ENCODE measurements at places on chromosomes 13 and 19.

DNA sequence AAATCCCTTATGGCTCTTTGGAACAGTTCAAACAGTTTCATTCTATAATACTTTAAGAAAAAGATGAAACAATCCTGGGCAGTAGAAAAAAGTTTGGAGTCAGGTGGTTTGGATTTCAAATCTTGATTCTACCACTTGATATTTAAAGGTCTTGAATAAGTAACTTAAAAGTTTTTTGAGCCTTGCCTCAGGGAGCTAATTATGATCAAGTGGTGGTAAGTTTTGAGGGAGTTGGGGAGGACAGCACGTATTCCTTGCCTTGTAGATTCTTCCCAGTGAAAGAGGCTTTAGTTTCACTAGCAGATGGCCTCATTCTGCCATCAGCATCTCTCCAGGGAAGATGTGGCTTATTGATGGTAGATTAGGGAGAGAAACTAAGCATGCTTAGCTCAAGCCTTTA lies 168.4 kb upstream of the CSNK1A1L start:
- no peak for DNase-seq

GRCh38 chr19:47523473-47523872 lies 8.6 kb upstream of the NAPA start:
- DNase-seq: no peak

DNA sequence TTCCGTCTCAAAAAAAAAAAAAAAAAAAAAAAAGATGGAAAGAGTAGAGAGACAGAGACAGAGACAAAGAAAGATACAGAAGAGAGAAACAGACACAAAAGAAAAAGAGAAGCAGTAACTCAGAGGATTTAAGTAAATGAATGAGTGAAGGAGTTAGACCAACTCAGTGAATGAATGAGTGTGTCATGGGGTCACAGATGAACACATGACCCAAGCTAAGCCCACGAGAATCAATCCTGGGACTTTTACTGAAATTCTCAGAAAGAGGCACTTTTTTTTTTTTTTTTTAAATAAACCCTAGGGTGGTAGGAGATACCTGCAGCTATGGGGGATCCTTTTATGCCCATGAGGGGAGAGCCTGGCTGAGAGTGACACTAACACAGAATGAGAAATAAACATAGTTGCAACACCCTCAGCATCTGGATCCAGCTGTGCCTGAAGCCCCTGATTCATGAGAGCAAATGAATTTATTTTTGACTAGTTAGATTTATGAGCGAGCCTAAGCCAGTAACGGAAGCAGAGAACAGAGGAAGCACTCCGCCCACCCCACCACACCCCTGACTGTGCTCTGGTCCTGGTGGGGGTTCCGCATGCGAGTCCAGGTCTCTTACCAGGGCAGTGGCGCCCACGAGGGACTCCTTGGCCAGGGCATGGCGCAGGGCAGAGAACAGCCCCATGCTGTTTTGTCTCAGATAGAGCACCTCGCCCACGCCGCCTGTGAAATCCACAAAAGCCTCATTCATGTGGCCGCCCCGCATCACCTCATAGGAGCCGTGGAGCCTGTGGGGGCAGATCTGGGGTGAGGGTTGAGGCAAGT lies 4.6 kb downstream of the CAPN12 start:
- no peak for DNase-seq

DNA sequence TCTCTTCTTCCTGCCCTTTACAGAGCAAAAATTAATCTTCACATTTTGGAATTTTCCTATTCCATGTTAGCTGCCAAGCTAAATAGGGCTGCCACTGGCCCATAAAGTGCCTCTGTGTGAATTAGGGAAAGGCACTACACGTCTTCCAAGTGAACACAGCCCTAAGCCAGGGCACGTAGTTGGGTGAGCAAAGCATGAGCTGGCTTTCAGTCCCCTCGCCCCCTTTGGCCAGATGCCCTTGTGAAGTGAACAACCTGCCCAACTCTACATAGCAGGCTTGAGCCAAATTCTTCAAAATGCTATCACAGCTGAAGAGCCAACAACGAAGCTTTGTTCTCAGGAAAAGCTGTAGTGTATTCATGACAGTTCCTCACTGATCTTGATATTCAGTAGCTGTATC lies 213.1 kb downstream of the OXGR1 start:
- DNase-seq: peak; percentile 51

DNA sequence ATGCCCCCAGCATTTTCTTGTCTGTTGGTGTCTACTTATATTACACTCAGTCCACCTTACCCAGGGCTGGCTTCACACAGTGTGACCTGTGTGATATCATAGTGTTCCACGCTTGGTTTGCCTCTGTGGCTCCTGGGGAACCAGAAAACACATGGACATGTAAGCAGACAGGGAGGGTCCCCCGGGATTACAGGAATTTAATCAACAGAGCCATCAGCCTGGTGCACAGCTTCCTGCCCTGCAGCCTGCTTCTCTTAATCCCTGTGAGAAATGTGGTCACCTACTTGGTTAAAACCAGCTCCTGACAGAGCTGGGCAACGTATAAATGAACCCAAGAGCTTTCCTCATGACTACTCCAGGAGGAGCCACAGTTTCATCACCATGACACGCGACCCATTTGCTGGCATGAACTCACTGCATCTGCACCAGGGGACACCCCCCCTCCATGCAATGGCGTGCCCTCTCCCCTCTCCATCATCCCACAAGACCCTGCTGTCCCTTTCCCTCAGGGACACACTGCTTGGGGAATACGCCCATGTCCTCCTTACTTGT lies 152.1 kb downstream of the UQCRFS1 start:
- DNase-seq: no peak

DNA sequence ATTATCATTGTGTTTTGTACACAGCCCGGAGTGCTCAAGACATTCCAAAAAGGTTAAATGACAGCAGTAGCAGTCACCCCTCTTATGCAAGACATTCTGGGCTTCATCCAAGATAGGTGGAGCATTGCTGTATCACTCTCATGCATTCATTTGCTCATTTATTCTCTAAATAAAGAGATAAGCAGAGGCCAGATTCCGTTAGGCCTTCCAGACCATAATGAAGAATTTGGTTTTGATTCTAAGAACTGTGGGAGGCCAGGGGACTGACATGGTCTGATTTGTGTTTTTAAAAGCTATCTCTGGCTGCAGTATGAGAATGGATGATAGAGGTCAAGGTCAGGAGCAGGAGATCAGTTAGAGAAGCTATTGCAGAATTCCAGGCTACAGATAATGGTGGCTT lies 145.8 kb downstream of the KCNRG start:
- DNase-seq: no peak

- DNase-seq: no peak
These were observed 1318.9 kb downstream of the OLFM4 start for GRCh38 chr13:54347531-54347930.

- no peak for DNase-seq
These were observed 180.5 kb downstream of the EFNB2 start for GRCh38 chr13:106354961-106355360.

DNA sequence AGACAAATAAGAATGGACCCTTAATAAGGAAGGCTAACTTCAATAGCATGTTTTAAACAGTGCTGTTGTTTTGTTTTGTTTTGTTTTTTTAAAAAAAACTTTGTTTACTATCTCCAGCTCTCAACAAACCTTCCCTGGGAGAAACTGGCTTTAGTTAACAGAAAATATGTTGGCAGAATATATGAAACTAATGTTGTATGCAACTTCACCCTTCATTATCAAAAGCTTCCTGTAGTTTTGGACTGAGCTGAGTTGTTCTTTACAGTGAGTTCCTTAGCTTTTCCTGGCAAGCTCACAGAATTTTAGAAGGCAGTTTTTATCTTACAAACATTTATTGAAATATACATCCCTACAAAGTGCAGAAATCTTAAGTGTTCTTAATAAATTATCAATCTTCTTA lies 2480.7 kb upstream of the PCDH20 start:
- DNase-seq: no peak

- no peak for DNase-seq
These were observed 1181.2 kb downstream of the PCDH9 start for GRCh38 chr13:66048888-66049287.

DNA sequence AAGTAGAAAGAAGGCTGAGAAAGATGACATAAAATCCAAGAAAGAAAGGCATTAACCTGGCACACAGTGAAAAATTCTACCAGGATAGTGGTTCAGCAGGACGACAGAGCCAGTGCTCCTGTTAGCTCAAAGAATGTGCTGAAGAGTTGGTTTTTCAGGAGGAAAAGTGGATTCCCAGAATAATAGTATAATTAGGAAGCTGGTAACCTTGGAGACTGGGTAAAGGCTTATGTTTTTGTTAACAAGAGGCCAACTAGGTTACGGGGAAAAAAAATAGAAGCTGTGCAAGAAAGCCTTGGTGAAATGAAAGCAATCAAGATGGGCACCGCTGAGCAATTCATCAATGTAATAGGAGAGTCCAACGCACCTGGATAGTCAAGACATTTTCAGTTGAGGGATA lies 54.7 kb downstream of the SLC15A1 start:
- DNase-seq: no peak

- no peak for DNase-seq
These were observed 271.8 kb upstream of the HTR2A start for GRCh38 chr13:47168618-47169017.

DNA sequence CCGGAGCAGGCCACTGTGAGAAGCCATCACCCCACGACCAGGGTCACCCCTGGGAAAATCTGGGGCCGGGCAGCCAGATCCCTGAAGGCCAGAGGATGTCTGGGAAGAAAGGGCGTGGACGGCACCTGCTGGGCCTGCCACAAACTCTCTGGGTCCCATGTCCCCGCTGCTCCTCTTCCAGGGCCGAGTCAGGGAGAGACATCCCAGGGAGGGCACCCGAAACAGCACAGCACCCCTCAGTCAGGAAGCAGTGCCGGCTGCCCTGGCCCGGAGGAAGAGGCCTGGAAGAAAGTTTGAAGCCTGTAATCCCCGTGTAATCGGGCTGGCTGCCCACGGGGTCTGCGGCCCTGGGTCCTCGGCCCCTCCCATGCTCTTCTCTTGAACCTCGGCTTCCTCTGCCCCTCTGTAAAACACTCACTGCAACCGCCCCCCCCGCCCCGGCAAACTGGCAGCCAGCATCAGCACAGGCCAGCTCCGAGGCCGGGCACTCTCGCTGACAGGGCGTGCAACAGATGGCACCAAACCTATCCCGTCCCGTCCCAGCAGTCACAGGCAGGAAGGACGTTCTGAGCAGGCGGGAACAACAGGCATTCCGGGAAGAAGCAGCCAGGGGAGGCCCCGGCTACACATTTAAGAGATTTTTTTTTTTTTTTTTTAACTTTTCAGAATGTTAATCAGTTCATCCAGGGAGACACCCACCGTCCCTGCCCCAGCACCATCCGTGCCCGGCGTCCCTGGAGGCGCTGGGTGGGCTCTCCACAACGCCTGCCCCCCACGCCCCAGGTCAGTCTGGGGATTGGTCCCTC lies 1.5 kb downstream of the SBNO2 start:
- no peak for DNase-seq

- DNase-seq: no peak
These were observed 636 bp upstream of the RB1 start for GRCh38 chr13:48302871-48303358.

- DNase-seq: no peak
These were observed 75.6 kb upstream of the KLF5 start for GRCh38 chr13:72983085-72983768.
